ENCODE measurements at places on chromosomes 13 and 19.

DNA sequence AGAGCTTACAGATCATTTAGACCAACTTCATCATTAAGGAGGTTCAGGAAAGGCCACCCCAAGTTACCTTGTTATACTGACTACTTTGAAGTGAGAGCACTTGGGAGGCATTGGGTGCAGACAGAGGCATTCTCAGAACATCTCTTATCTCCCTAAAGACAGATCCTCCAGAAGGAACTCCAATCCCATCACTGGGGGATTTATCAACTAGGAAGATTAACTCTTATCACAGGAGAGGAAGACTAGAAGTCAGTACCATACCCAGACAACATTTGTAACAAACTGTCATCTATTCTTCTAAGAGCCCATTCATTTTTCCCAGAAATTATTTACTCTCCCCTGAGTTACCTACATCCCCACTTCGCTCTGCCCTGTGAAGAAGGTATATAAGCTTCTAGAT lies 5.8 kb upstream of the RFXAP start:
- DNase-seq: no peak

GRCh38 chr19:2579678-2580280 lies 103.9 kb downstream of the GADD45B start:
- DNase-seq: no peak

- peak; percentile 36 for DNase-seq
Observed at GRCh38 chr13:49858178-49858856, 65.8 kb upstream of the KPNA3 start.

- no peak for DNase-seq
Observed at GRCh38 chr13:28476919-28477708, 17.8 kb downstream of the FLT1 start.

DNA sequence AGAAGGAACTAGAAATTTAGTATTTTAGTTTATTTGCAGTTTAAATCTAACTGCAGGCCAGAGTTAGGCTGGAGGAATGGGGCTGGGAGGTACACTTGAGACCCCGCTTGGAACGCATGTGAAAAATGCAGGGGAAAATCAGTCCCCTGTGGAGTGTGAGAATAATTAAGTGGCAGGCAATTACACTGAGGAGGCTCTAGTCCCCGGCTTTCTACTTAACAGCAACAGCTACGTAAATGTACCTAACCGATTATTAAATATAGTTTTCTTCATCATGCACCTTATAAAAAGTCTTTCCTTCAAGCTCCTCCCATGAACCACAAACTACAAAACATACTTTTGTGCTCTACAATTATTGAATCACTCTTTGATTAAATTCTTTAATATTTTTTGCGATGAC lies 804 bp downstream of the ZNF708 start:
- DNase-seq: no peak

DNA sequence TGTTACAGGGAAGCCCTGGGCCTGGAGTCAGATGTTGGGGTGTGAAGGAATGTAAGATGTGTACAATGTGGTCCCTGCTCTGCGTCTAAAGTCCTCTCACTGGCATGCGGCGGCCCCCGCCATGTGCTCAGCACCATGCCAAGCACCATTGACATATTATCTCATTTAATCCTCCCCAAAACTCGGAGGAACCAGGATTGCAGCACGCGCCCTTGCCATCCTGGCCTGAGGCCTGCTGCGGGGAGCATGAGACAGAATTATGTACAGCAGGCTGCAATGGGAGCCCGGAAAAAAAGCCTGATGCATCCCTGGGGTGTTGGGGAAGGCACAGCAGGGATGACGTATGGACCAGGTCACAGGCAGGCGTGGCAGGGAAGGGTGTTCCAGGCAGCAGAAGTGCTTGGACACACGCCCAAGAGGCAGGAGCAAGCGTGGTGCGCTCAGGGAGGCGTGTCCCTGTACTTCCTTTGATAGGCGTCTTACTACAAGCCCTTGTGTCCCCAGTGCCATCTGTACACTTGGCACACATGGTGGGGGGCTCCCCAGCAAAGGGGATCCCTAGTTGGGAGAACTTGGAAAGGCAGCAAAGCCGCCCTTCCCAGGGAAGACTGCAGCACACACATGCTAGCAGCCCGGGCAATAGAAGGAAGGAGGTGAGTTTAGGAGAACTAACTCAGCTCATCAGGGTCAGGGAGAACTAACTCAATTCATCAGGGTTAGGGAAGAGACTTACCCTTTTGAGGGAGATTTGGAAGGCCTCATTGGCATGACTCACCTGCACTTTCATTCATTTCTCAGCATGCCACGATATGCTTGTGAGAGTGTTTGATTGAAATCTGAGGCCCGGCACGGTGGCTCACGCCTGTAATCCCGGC lies 3.4 kb downstream of the EVI5L start:
- DNase-seq: peak; percentile 8

GRCh38 chr13:67296511-67296910 lies 66.4 kb upstream of the PCDH9 start:
- no peak for DNase-seq

GRCh38 chr13:63449550-63449949 lies 2033.9 kb upstream of the PCDH20 start:
- no peak for DNase-seq

DNA sequence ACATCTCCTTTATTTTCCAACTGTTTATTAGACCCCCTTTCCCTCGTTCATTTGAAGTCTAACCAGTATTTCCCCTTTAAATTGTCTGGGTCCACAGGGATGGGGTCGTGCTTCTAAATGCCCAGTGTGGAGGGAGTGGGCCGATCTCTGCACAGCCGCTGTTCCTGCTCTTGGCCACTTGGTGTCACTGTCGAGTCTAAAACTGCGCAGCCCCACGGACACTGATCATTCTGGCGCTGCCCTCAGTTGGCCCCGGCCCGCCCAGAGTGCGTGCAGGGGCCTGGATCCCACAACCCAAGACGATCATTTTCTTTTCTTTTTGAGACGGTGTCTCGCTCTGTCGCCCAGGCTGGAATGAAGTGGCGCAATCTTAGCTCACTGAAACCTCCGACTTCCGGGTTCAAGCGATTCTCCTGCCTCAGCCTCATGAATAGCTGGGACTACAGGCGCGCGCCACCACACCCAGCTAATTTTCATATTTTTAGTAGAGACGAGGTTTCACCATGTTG lies 12.0 kb downstream of the WDR88 start:
- peak; percentile 6 for DNase-seq

DNA sequence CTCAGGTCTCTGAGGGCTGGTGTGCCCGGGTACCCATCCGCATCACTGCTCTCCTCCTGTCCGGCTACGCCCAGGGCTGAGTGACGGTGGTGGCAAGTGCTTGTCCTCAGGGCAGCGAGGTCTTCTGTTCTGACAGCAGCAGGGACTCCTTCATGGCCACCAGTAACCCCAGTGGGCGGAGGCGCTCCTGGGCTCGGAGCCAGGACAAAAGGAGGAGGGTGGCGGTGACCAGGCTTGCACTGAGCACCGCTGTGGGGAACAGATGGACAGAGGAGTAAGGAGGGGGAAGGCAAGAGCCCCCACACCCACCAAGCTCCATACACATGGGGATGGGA lies 5.8 kb downstream of the CD320 start:
- no peak for DNase-seq
